ENCODE measurements at places on chromosomes 5 and 9.

GRCh38 chr9:128361296-128361985 lies 9.7 kb upstream of the URM1 start:
- peak; percentile 64 for DNase-seq

GRCh38 chr9:102253099-102253498 lies 514.7 kb upstream of the GRIN3A start:
- DNase-seq, result no peak

- DNase-seq, result no peak
Measured at GRCh38 chr9:20417373-20418080, 204.8 kb downstream of the MLLT3 start.

DNA sequence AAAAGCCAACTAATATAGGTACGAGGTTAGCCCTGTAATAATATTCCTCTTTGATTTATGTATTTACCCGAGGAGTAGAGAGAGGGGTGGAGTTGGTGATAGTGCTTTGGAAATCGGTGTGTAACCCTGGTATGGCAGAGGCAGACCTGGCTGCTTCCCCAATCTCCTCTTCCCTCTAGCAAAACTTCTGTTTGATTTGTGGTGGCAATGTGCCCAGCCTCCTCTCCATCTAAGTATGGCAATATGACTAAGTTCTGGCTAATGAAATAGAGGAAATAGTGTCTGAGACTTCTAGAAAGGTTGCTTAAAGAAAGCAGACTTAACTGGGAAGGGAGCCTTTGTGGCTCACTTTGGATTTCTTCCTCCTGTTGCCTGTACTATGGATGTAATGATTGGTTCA lies 491.1 kb downstream of the ENC1 start:
- DNase-seq, result no peak

DNA sequence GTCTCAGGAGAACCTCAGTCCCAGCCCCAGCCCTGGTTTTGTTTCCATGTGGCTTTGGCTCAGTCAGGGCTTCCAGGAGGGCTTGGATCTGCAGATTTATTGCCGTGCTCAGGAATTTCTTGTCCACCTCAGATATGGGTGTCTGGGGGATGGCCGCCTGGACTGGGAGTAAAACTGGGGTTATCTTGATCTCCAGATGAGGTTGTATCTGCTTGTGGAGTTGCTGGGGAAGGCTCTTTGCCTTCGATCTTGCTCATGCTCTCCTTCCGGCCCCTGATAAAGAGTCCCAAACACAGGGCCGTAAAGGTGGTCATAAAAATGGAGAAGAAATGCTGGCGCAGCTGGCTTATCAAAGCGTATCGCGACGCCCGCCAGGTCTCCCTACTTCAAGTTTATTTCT lies 17.8 kb upstream of the PITX1 start:
- DNase-seq, result no peak

DNA sequence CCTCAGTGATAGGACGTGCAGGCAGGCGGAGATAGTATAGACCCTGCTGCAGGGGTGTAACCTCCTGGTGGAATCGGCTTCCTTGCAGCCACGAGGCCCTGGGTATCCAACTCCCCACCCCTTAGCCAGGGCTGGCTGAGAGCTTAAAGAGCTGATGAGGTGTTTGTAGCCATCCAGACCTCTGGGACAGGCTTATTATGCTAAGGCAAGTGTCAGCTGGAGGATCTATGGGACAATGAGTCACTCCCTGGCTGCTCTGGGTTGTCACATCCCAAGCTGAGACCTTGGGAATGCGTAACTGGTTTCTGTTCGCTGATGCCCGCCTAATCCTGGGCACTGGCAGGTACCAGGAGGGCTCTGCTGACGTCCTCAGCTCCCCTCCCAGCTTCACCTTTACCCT lies 38.9 kb downstream of the DAB2IP start:
- DNase-seq, result no peak

GRCh38 chr9:33265211-33265865 lies 489 bp downstream of the CHMP5 start:
- DNase-seq, result no peak

DNA sequence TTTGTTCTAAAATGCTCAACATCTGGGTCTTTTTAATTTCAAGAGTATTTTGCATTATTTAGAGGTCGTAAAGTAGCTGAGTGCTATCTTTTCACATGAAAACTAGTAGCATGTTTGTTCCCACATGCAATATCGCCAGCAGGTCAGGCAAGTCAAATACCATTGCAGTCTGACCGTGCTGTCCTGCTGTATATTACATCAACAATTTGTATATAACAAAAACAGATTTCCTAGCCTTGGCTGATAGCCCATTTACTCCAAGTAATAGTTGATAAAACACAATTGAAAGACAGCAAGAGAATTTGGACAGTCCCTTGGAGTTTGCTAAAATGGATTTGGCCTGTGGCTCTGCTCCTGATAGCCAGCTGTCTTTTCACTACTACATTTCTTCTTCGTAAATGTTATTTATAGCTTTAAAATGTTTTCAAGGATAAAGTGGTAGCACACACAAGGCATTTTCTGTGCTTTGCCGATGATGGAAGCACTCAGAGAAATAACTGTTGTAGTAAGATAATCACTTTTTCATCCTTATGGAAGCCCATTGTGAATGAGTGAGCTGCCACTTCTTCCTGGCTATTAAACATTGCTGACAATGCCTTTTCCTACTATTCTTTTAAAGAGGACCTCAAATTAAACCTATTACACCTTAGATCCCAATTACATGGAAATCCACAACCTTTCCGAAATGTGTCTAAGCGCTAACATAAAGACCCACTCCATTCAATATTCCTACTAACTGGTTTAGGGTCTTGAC lies 992.1 kb downstream of the MAT2B start:
- DNase-seq, result no peak

GRCh38 chr5:59999056-59999455 lies 105.5 kb upstream of the PDE4D start:
- DNase-seq, result no peak

DNA sequence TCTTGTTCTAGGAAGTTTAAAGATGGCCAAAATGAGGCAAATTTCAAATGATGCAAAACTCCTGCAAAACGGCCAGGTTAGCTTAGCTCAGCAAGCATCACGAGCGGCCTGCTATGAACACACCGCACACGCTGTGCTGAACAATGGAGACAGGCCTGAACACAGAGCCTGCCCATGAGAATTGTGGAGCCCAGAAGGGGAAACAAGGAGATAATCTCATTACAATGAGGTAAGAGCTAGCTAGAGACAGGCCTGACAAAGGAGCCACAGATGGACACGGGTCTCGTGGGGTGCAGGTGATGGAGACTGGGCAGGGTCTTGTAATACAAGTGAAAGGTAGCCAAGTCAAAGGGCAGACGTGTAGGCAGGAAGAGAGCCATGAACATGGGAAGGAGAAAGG lies 50.2 kb downstream of the PSMB7 start:
- DNase-seq, result no peak

GRCh38 chr9:31168161-31168560 lies 1216.3 kb upstream of the ACO1 start:
- no peak for DNase-seq

- no peak for DNase-seq
Measured at GRCh38 chr5:87170799-87171198, 96.9 kb upstream of the RASA1 start.

DNA sequence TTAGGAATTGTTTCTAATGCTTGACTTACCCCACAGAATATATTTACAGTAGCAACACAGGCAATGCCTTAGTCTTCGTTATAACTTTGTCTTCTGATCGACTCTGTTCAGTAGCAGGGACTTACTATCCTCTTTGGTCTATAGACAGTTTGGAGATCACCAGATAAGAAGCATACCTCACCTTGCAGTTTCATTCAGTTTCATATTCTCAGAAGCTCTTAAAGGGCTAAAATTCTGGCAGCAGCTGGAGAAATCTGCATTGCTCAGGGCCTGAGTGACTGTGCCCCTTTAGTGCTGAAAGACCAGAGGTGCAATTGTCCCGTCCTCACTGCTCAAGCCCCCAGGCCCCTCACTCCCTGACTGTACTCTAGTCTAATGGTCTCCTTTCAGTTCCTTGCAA lies 26.0 kb downstream of the ZBTB43 start:
- no peak for DNase-seq

GRCh38 chr9:34203992-34204635 lies 25.3 kb downstream of the UBAP1 start:
- no peak for DNase-seq

- no peak for DNase-seq
Measured at GRCh38 chr5:53902296-53902907, 342.0 kb downstream of the NDUFS4 start.

DNA sequence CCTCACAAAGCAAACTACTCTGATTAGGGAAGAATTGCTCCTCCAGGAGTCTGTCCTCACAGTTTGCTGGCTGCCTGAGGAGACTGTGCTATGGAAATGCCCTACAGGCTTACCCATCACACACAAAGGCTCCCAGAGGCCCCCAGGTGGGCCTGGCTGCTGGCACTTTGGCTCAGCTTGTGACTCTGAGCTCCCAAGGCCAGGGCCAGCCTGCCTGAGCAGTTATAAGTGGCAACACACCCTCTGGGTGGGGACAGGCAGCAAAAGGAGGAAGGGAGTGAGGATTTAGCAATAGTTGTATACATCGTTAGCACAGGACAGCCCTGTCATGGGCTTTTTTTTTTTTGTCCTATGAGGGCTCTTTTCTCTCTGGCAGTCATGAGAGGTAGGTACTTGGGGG lies 103.5 kb downstream of the DAPK1 start:
- DNase-seq, result no peak

DNA sequence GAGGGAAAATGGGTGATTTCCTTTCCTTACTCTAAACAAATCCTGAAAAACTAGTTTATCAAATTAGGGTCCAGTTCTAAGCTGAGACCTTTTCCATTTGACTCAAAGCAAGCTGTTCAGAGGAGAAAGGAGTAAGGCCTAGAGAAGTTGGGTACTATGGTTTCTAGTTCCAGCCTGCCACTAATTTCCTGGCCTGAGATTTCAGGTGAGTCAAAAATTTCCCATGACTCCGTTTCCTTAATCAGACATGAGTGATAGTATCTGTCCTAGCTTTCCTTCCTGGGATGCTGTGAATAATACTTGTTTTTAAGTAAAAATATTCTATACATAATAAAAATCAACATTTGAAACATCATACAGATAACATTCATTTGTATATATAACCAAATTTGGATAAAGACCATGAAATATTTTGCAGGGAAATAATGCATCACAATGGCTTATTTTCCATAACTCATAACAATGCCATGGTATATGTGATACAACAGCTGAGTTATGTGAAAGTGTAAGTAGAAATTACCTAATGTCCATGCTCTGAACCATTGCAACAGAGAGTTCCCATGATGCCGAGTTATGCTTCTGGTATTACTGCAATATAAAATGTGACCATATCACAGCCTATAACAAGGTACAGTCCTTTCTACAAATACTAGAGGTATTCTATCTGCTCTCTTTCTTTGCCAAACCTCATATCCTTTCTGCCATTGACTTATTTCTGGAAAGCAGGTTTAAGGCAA lies 142.7 kb downstream of the MLLT3 start:
- DNase-seq, result no peak

- no peak for DNase-seq
Measured at GRCh38 chr5:12016159-12016746, 112.0 kb upstream of the CTNND2 start.

DNA sequence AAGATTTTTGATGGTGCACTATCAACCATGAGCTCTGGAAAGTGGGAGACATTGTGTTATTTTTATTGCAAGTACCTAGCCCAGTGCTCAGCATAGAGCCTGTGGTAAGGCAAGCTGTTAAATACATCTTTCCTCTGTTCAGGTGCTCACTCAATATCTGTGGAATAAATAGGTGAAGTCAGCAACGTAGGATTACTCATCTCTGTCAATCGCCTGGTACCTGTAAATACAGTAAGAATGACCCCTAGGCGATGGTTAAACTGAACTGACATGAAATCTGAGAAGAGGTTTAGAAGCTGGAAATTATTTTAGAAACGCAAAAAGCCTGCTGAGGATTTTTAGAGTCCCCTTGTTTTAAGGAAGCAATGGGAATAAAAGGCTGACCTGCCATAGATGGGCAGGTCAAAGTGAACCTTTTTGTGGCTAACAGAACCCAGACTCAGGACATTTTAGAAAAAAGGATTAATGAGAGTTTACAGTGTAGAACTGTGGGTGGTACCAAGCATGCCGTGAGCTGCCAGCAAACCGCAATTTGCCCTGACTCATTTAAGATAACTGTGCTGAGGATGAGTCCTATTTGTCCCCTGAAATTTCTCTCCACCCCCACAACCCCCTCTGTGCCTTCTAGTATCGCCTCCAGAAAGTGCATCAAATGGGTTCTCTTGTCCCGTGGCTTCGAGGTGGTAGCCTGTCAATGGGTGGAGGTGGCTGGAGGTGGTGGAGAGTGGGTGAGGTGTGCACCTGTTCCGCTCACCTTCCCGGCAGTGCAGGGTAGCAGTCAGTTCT lies 375.1 kb downstream of the MED10 start:
- DNase-seq, result no peak

DNA sequence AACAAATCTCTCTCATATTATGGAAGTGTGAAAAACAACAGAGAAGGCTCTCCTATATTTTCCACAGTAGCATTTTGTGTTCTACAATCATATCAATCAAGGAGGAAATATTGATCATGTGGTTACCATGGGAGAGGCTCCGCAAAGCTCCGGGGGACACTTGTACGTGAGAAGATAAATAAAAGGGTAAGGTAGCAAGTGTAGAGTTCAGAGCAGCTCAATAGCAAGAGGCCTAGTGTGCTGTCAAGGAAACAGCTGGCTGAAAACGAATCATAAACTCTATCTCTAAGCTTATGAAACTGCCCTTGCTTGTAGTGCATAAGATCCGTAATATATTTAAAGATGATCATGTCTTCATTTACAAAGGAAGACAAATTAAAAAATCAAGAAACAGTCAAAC lies 57.5 kb downstream of the CDH18 start:
- DNase-seq, result no peak

DNA sequence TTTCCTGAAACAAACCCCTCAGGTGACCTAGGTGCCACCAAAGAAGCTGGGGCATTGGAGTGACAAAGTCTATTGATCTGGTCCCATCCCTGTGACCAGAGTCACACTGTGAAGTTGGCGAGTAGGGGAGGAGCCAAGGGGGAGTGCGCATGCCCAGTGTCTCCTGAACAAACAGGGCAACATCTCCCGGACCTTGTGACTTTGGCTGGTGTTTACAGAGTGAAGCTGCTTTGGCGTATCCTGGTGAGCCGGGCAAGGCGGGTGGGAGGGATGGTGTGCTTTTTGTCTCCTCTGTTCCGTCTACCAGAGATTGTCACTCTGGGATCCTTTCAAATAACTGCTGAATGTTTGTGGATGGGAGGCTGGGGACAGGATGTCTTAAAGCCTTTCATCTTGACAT lies 204.5 kb downstream of the HSPA4 start:
- peak; percentile 21 for DNase-seq

DNA sequence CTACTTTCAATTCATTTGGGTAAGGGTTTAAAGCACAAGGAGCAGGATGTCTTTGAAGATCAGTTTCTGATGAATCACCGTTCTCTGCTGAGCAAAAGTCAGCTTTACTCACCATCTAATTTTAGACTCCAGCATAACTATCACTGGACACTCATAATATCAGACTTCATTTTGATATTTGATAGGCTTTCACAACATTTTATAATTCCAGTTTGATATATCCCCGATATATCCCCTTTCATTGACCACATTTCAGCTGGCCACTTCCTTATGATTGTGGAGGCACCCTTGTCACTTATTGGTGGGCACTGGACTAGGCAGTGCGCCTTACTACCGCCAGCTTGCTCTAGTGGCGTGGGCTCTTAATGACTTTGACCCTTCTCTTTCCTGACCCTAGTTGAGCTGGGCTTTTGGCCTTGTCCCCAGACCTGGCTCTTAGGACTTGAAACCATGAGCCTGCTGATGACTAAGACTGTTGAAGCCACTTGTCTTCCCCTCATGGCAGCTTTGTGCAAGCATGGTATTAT lies 46.8 kb downstream of the CYSTM1 start:
- DNase-seq, result no peak

GRCh38 chr5:153782589-153783361 lies 255.9 kb downstream of the FAM114A2 start:
- DNase-seq, result no peak

- no peak for DNase-seq
Measured at GRCh38 chr5:87570366-87570765, 157.6 kb upstream of the CCNH start.
